ENCODE measurements at places on chromosomes 12 and 14. TPM values are rescaled to one million over a fixed set of nuclear protein-coding genes. Genes with fewer than 3 reads are reported as not detected.

The SDR9C7 gene
- not detected for total RNA-seq

The ARG2 gene
- 54.9 TPM for total RNA-seq

The OAS2 gene
- 11.1 TPM for total RNA-seq

The LRRC10 gene
- not detected for total RNA-seq

The TPH2 gene
- total RNA-seq = 0.14 TPM

The ALDH1L2 gene
- total RNA-seq = 2.5 TPM
